Lung (tissue), 17 donors: ENCODE measurements at places on chromosomes 13 and 19.
A peak's percentile ranks its signal among the peaks of the same experiment; 100 is the strongest.

- H3K4me3 ChIP-seq = no peak overlapping the region
- H3K4me1 ChIP-seq = peaks cover 12% of the 10 kb centered on the region
- no peaks in the 10 kb centered on the region for H3K27me3 ChIP-seq
- H3K36me3 ChIP-seq = no peaks in the 10 kb centered on the region
- no peak overlapping the region for H3K27ac ChIP-seq
Measured at GRCh38 chr19:32176591-32176990, 168.8 kb upstream of the ZNF507 start.

- no peak overlapping the region for H3K4me3 ChIP-seq
- H3K27ac ChIP-seq = no peak overlapping the region
- no peaks in the 10 kb centered on the region for H3K36me3 ChIP-seq
- no peaks in the 10 kb centered on the region for H3K27me3 ChIP-seq
Measured at GRCh38 chr13:74062933-74063332, 71.3 kb downstream of the KLF12 start.

- H3K4me3 ChIP-seq = no peak overlapping the region
- H3K4me1 ChIP-seq = peaks cover 8% of the 10 kb centered on the region
- no peak for DNase-seq
- no peak overlapping the region for H3K27ac ChIP-seq
- no peaks in the 10 kb centered on the region for H3K36me3 ChIP-seq
Measured at GRCh38 chr19:52991484-52991883, 22.2 kb upstream of the ERVV-1 start.

GRCh38 chr13:114142640-114143490 is 10.4 kb upstream of the RASA3 start:
- H3K27ac ChIP-seq = peak overlapping the region; percentile 30
- peak; percentile 44 for DNase-seq
- H3K4me3 ChIP-seq = no peak overlapping the region
- no peaks in the 10 kb centered on the region for H3K27me3 ChIP-seq
- no peaks in the 10 kb centered on the region for H3K36me3 ChIP-seq
- peaks cover 3% of the 10 kb centered on the region for H3K4me1 ChIP-seq

GRCh38 chr13:45826731-45827130 is 24.8 kb downstream of the SIAH3 start:
- DNase-seq = no peak
- no peaks in the 10 kb centered on the region for H3K36me3 ChIP-seq
- H3K4me1 ChIP-seq = no peaks in the 10 kb centered on the region
- H3K27me3 ChIP-seq = no peaks in the 10 kb centered on the region
- H3K4me3 ChIP-seq = no peak overlapping the region

GRCh38 chr13:75607447-75607846 is 28.7 kb upstream of the LMO7 start:
- H3K27ac ChIP-seq = no peak overlapping the region
- no peak for DNase-seq
- no peak overlapping the region for H3K4me3 ChIP-seq

DNA sequence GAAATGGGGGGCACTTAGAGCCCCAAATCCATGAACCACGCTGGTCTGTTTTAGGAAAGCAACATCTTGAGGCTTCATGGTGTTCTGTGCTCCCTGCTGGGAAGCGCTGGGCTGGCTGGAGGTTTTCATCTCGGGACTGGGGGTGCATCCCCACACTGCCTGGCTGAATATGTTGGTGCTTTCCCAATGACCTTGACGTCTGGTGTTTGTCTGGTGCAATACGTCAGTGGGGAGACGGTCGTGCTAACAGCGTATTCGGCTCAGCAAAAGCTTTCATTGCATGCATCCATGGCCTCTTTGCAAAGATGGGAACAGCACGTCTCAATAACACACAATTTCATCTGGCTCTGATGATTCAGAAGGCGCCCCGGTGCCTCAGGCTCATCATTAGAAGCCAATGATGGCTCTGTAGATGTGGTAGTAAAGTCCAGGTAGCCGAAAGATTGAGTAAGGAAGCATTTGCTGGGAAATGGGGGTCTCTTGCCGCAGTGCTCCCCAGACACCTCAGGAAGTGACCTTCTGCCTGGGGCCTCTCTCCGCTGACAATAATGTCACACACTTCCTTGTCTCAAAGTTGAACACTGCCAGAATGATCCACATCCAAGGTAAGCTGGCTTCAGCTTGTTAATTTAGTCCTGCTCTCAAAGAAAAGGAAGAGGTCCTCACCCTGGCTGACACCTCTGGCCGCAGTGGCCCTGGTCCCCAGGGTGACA is 97.7 kb downstream of the ING1 start:
- DNase-seq = no peak
- H3K4me3 ChIP-seq = no peak overlapping the region
- no peaks in the 10 kb centered on the region for H3K36me3 ChIP-seq
- no peaks in the 10 kb centered on the region for H3K4me1 ChIP-seq

GRCh38 chr13:50678464-50679162 is 164.9 kb downstream of the DLEU7 start:
- DNase-seq = no peak
- peaks cover 18% of the 10 kb centered on the region for H3K4me1 ChIP-seq
- no peaks in the 10 kb centered on the region for H3K36me3 ChIP-seq

GRCh38 chr19:38323291-38323690 is 3.6 kb downstream of the KCNK6 start:
- no peak for DNase-seq
- peaks cover 4% of the 10 kb centered on the region for H3K27me3 ChIP-seq
- H3K4me1 ChIP-seq = peaks cover 7% of the 10 kb centered on the region
- no peak overlapping the region for H3K27ac ChIP-seq
- no peaks in the 10 kb centered on the region for H3K36me3 ChIP-seq

DNA sequence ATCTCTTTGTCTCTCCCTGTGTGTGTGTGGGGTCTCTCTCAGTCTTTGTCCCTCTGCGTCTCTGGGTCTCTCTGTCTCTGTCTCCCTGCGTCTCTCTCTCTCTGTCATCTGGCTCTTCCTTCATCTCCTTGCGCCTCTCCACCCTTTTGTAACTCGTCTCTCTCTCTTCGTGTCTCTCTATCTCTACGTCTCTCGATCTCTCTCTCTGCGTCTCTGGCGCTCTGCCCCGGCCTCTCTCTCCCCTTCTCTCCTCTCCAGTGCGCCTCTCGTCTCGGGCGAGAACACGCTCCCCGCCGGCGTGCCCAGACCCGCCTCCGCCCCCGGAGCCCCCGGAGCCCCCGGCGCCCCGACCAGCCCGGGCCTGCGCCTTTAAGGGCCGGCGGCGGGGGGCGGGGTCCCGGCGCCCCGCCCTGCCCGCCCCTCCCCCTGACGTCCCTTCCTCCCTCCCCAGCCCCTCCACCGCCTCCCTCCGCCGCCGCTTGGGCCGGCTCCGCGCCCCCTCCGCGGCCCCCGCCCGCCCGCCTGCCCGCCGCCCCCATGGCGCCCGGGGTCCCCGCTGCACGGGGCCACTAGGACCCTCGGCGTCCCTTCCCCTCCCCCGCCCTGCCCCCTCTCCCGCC is at the start of gene MARK4:
MARK4 (plus strand) TSS at position 440 of the 620 bp plus-strand sequence. CDS start 318 bp downstream, outside the sequence.
- no peaks in the 10 kb centered on the region for H3K36me3 ChIP-seq
- peaks cover 23% of the 10 kb centered on the region for H3K4me1 ChIP-seq
- no peaks in the 10 kb centered on the region for H3K27me3 ChIP-seq
- H3K27ac ChIP-seq = peak within 1 kb of the TSS; percentile 17

- DNase-seq = no peak
- H3K4me3 ChIP-seq = no peak overlapping the region
Measured at GRCh38 chr19:35205733-35206323, 22.7 kb downstream of the FAM187B start.

- H3K27me3 ChIP-seq = no peaks in the 10 kb centered on the region
- H3K4me3 ChIP-seq = no peak overlapping the region
- no peaks in the 10 kb centered on the region for H3K4me1 ChIP-seq
- DNase-seq = no peak
- H3K27ac ChIP-seq = no peak overlapping the region
Measured at GRCh38 chr19:15701757-15702533, 25.9 kb upstream of the OR10H2 start.

DNA sequence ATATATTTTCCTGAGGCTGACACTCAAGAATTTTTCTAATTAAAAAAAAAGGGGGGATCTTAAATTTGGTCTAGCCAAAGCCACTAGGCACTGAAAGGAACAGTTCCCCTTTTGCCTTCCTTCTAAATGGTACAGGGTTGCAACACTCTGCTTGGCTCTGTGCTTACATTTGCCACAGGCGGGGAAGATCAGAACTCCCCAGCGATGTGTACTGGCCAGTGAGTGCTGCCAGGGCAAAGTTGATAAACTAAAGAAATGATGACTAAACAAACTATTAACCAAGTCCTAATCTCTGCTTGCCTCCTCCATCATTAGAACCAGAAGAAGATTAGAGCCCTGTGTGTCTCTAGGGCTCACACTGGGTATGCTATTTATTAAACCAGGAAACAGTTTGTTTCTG is 75.3 kb upstream of the SCEL start:
- H3K4me1 ChIP-seq = no peaks in the 10 kb centered on the region
- H3K4me3 ChIP-seq = no peak overlapping the region
- DNase-seq = no peak
- no peaks in the 10 kb centered on the region for H3K27me3 ChIP-seq
- no peaks in the 10 kb centered on the region for H3K36me3 ChIP-seq

GRCh38 chr13:97884707-97885468 is 68.6 kb upstream of the IPO5 start:
- DNase-seq = no peak
- H3K36me3 ChIP-seq = no peaks in the 10 kb centered on the region
- H3K4me1 ChIP-seq = peaks cover 6% of the 10 kb centered on the region
- H3K4me3 ChIP-seq = no peak overlapping the region
- no peak overlapping the region for H3K27ac ChIP-seq

DNA sequence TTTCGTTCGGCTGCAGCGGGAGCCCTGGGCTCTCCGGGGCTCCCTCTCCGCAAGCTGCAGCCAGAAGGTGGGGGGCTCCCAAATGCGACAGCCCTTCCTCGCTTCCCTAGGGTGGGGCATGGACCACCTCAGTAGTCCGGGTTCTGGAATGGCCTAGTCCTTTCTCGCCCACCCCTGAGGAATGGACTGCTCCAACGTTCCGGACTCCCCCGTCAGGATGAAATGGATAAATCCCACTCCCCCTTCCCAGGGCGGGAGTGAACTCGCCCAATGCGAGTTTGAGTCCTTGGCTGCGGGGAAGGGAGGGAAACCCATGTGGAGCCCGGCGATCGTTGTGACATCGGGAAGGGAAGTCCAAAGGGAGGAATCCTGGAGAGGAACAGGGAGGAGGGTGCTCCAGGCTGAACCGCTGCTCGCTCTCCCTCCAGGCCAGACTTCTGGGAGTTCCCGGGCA is 5.5 kb downstream of the HRC start:
- peaks cover 13% of the 10 kb centered on the region for H3K4me1 ChIP-seq
- H3K27ac ChIP-seq = peak overlapping the region; percentile 83

DNA sequence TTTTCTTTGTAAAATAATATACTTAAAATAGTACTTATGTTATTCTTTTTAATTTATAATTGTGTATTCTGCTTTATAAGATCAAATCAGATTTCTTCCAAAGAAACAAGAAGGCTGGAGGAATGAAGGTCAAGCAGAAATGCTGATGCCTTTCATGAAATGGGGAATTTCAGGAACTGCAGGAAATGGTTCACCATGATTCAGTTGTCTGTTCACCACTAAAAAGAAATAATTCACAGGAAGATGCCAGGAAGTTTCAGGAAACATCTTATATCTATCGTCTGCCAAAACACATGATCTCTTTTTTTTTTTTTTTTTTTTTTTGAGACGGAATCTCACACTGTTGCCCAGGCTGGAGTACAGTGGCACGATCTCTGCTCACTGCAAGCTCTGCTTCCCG is 15.7 kb upstream of the SCEL start:
- H3K36me3 ChIP-seq = no peaks in the 10 kb centered on the region
- H3K27me3 ChIP-seq = no peaks in the 10 kb centered on the region
- H3K4me3 ChIP-seq = no peak overlapping the region
- no peak overlapping the region for H3K27ac ChIP-seq
- no peaks in the 10 kb centered on the region for H3K4me1 ChIP-seq

GRCh38 chr19:40976724-40977123 is 14.4 kb upstream of the CYP2B6 start:
- H3K4me3 ChIP-seq = no peak overlapping the region
- H3K27me3 ChIP-seq = no peaks in the 10 kb centered on the region
- no peaks in the 10 kb centered on the region for H3K4me1 ChIP-seq
- no peak for DNase-seq

GRCh38 chr19:14512406-14512961 is 5.7 kb downstream of the DNAJB1 start:
- no peak overlapping the region for H3K27ac ChIP-seq
- H3K27me3 ChIP-seq = no peaks in the 10 kb centered on the region
- peaks cover 17% of the 10 kb centered on the region for H3K36me3 ChIP-seq
- peaks cover 15% of the 10 kb centered on the region for H3K4me1 ChIP-seq

DNA sequence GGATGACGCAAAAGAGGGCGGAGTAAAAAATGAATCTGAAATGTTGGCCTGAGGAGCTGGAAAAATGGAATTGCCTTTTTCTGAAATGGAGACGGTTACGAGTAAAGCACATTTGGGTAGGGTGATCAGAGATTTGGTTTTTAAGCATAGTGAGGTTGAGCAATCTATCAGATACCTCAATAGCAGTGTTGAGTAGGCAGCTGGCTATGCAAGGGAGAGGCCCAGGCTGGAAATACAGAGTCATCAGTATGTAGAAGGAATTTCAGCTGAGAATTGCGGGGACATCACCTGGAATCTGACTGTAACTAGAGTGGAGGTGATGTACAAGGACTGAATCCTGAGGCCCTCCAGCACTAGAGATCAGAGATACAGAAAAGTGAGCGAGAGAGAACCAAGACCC is 224.8 kb downstream of the LMO7 start:
- no peak overlapping the region for H3K27ac ChIP-seq
- H3K36me3 ChIP-seq = peaks cover 10% of the 10 kb centered on the region
- no peaks in the 10 kb centered on the region for H3K27me3 ChIP-seq
- DNase-seq = no peak
- no peak overlapping the region for H3K4me3 ChIP-seq

- DNase-seq = no peak
- peaks cover 24% of the 10 kb centered on the region for H3K36me3 ChIP-seq
- no peaks in the 10 kb centered on the region for H3K27me3 ChIP-seq
- no peak overlapping the region for H3K27ac ChIP-seq
- H3K4me3 ChIP-seq = no peak overlapping the region
Measured at GRCh38 chr19:39841041-39841440, 5.1 kb downstream of the FBL start.

- no peak overlapping the region for H3K27ac ChIP-seq
- H3K27me3 ChIP-seq = peaks cover 3% of the 10 kb centered on the region
- no peak overlapping the region for H3K4me3 ChIP-seq
- H3K36me3 ChIP-seq = no peaks in the 10 kb centered on the region
- H3K4me1 ChIP-seq = peaks cover 3% of the 10 kb centered on the region
- DNase-seq = no peak
Measured at GRCh38 chr19:49427855-49428546, 2.8 kb downstream of the GFY start.

DNA sequence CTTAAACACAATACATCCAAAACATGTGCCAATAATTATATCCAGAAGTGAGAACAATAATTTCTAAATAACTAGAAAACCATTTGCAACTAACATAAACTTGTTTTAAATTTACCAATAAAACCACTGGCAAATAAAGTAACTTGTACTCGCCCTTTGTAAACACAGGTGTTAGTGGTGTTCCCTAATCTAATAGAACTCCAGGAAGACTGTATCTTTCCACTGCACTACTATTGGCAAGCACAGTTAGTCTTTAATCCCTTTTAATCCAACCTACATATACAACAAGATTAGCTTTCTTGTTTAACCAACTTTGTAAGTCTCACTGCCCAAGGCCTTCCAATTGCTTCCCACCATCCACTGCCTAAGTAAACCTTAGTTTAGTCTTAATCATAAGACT is 79.5 kb downstream of the PCDH9 start:
- H3K27ac ChIP-seq = no peak overlapping the region
- DNase-seq = no peak
- H3K27me3 ChIP-seq = no peaks in the 10 kb centered on the region
- no peaks in the 10 kb centered on the region for H3K36me3 ChIP-seq
- H3K4me3 ChIP-seq = no peak overlapping the region
- peaks cover 5% of the 10 kb centered on the region for H3K4me1 ChIP-seq
